ENCODE measurements at places on chromosomes 5 and 9.

- no peak for DNase-seq
Measured at GRCh38 chr9:104774132-104774531, 10.2 kb downstream of the NIPSNAP3B start.

GRCh38 chr5:38265546-38266179 is 7.3 kb downstream of the EGFLAM start:
- DNase-seq, result peak; percentile 46

DNA sequence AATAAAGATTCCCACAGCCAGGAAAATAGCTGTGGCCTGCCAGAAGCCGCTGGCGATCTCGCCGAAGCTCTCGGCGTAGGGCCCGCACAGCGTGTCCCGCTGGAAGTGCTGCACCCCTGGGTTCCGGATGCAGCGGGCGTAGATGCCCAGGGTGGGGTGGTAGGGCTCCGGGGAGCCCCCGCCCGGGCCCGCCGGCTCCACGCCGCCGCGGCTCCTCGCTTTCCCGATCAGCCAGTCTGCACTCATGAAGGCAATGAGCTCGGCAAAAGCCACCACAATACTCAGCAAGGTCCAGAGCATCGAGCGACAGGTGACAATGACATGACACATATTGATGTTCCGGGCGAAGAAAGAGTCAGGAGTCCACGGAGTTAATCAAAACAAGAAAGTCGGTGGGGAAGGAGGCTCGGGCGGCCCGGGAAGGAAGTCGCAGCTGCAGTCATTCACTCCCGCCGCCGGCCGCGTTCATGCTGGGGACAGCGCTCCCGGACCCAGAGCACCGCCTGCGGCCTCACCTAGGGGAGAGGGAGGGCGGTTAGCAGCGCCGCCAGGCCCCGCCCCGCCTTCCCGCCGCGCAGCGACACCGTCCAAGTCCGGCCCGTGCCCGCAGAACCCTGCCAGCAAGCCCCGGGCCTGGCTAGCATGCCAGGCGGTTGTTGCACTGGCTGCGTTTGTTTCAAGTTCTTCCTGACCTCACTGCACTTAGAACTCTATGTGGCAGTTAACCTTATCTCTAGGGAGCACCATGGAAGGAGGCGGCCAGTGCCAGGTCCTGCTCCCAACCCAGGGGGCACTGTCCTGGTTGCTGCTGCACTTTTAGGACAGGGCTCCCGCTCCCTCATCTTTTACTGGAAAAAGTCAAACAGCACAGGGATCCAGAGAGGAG is 138.4 kb downstream of the LHFPL2 start:
- DNase-seq, result peak; percentile 10

DNA sequence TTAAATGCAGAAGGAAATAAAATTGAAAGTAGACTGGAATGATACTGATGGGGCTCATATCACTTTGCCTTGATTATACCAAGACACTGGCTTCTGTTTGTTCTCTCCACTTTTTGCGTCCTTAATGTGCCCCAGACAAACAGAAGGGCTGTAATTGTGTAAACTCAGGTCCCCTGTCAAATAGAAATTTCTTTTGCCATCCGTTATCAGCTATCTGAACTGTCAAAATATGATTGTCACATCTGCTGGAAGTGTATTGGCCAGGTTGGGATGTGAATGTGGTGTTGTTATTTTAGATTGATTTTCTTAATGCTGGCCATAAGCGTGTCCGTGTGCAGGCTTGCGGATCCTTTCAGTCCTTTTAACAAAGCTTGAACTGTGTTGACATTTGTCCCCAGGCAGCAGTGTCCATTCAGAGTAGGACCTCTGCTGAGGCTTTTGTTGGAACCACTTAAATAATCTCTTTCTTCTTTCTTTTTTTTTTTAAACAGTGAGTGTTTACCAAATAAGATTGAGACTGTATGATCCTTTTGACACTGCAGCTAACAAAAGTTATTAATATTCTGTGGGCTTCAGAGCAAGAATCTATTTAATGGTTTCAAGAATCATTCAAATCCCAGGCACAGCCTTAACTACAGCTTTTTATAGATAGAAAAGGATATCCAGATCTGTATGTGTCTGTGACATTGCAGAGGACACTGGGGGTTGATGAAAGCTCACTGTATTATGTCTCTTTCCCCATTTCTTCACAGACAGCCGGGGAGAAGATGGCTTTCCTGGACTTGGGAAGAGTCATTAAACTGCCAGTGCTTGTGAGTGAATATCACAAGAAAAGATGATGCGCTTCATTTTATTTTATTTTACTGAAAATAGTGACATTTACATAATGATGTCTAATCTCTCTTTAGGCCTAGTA is 171.7 kb downstream of the ZNF608 start:
- DNase-seq, result no peak

- no peak for DNase-seq
Measured at GRCh38 chr9:117929868-117930267, 225.7 kb downstream of the TLR4 start.

Measured in stimulated activated CD4-positive, alpha-beta T cell treated with anti-CD3 and anti-CD28 coated beads, Interleukin-4, amount 100 ng/mL, for 24 hours (primary cell).